ENCODE measurements at places on chromosomes 16 and 17.

DNA sequence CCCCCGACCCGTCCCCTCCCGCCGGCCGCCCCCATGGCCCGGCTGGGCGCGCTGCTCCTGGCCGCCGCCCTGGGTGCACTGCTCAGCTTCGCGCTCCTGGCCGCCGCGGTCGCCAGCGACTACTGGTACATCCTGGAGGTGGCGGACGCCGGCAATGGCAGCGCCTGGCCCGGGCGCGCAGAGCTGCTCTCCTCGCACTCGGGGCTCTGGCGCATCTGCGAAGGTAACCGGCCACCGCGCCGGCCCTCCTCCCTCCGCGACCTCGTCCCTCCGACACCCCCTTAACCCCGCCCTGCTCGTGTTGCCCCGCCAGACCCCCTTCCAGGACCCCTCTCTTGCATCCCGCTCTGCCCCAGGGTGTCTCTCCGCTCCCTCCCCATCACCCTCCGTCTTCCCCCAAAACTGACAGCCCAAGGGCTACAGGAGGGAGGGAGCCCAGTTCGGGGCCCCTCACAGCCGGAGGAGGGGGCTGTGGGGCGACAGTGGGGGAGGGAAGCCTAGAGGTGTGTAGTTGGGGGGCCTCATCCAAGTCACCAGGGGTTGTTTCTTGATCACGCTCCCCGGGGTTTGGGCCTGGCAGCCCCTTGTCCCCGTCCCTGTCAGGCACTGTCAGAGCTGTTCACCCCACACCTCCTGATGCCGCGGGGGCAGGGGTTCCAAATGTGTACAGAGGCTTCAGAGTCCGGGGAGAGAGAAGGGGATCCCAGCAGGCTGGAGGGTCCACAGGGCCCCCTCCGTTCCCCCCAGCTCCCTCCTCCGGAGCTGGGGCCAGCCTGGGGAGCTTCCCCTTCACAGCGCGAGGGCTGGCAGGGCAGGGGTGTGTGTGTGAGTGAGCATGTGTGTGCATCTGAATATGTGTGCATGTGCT, 794 bp downstream of the TMEM235 start:
- no peak for DNase-seq

GRCh38 chr17:50072130-50072529, 16.2 kb downstream of the ITGA3 start:
- no peak for DNase-seq

DNA sequence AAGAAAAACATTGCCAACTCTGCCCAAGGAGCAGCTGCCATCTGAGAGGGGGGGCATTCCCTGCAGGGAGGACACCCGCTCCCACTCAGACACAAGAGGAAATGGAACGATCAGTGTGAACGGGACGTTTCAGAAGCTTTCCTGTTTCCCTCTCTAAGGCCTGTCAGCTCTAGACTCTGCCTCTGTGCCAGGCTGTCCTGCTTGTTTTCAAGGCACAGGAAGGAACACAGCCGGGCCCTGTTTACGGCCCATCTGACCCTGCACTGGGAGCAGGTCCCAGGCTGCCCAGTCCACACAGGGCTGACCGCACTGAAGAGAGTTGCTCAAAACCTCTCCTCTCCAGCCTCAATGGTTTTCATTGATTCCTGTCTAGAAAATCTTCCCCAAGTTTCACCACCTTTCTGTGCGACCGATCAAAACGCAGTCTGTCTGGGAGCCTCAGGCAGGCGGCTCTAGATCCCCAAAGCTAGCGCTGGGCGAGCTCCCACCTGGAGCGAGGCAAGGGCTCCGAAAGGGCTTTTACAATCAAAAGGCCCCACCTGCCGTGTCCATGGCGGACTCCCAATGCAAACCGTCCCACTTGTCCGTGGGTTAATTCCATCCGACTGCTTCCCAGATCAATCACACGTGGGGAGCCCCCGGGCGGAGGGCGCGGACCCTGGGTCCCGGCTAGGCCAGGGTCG, 1.5 kb downstream of the PIEZO1 start:
- DNase-seq: no peak

DNA sequence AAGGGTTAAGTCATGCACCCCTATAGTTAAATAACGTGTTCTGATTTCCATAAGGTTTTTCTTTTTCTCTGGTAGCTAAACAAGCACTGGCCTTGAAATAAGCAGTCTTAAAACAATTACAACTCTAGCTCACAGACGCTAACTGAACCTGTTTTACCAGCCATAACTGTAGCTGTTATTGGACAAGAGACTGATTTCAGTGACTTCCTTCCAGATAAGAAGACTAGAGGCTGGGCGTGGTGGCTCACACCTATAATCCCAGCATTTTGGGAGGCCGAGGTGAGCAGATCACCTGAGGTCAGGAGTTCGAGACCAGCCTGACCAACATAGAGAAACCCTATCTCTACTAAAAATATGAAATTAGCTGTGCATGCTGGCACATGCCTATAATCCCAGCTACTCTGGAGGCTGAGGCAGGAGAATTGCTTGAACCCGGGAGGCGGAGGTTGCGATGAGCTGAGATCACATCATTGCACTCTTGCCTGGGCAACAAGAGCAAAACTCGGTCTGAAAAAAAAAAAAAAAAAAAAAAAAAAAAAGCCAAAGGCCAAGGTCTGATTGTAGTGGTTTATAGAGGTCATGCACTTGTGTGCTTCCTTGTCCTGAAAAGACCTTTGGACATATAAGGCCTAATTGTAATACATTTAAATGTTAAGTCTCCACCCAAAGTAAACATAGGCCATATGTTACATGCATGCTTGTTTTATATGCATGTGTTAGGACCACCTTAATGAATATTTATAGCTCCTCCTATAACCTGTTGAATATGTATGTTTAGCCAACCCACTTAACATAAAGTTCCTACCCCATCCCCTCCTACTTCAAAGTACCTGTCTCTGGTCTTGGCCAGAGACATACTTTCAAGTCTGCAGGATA, 319.5 kb upstream of the CA10 start:
- DNase-seq: no peak

GRCh38 chr17:82810644-82811430, 29.0 kb downstream of the ZNF750 start:
- no peak for DNase-seq

- no peak for DNase-seq
These were observed 119.5 kb downstream of the AATF start for GRCh38 chr17:37068266-37068665.

DNA sequence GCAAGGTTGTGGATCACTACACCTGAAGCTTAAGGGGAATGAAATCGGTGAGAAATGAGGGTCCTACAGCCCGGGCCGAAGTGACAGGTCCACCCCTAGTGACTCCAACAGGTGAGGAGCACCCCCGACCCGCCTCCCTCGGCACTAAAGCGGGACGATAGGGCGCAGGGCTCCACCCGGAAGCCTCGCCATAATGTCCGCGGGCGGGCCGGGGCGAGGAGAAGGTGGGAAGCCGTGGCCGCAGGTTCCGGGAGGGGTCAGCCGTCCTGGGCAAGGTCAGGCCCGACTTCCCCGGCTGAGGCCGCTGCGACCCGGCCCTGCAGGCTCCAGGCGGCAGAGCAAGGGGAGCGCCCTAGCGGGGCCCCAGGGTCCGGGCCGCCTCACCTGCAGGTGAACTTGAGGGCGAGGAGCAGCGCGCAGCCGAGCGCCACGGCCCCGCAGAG, 543 bp downstream of the TXNDC11 start:
- no peak for DNase-seq

- DNase-seq: no peak
These were observed 38.1 kb downstream of the SOCS1 start for GRCh38 chr16:11217651-11218603.

DNA sequence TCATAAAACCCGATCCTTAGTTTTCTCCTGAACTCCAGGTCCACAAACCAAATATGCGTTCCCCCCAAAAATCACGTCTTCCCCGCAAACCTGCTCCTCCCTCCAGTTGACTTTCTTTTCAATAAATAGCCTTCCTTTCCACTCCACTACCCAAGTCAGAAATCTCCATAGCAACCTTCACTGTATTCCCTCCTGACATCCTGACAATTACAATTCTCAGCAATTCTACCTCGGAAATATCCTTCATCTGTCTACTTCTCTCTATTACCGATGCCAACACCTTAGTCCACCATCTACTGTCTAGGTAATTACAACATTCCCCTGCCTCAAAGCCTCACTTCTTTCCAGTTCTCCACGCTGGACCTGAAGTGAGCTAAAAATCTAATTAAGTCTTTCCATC, 50.7 kb downstream of the SMURF2 start:
- DNase-seq: no peak

- no peak for DNase-seq
These were observed 6.6 kb downstream of the CDC42EP4 start for GRCh38 chr17:73304971-73305812.

GRCh38 chr17:7308625-7309433, 1.4 kb downstream of the EIF5A start:
- peak; percentile 80 for DNase-seq

DNA sequence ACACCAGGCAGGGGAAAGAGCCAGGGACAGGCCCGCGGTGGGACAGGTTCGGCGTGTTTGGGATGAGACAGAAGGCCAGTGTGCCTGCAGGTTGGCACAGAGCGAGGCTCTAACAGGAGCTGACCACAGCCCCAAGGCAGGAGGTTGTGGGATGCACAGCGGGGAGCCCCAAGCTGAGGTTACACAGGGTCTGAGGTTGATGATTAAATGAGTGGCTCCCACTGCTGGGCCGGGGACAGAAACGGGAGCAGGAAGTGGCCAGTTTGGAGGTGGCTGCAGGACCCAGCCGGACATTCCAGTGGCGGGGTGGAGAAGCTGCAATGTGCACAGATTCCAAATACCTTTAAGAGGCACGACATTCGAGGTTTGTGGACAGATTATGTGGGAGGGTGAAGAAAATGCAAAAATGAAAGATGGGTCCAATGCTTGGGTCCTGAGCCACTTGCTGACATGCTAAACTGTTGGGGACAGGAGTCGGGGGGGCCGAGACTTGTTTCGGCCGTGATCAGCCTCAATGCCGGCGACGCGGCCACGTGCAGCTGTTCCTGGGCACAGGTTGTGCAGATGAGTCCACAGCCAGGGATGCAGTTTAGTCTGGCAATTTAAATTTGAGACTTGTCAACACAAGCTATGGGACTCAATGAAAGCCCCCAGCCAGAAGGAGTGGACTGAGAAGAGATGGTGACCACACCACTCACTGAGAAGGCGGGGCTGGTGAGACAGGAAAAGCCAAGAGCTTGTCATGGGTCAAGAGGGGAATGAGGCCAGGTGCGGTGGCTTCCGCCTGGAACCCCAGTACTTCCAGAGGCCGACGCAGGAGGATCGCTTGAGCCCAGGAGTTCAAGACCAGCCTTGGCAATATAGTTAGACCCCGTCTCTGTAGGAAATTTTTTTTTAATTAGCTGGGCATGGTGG, 8.7 kb downstream of the ENPP7 start:
- no peak for DNase-seq

- no peak for DNase-seq
These were observed 216.9 kb downstream of the HAPSTR1 start for GRCh38 chr16:9308356-9308801.

- DNase-seq: no peak
These were observed 10.1 kb downstream of the SLC16A5 start for GRCh38 chr17:75097865-75098264.

DNA sequence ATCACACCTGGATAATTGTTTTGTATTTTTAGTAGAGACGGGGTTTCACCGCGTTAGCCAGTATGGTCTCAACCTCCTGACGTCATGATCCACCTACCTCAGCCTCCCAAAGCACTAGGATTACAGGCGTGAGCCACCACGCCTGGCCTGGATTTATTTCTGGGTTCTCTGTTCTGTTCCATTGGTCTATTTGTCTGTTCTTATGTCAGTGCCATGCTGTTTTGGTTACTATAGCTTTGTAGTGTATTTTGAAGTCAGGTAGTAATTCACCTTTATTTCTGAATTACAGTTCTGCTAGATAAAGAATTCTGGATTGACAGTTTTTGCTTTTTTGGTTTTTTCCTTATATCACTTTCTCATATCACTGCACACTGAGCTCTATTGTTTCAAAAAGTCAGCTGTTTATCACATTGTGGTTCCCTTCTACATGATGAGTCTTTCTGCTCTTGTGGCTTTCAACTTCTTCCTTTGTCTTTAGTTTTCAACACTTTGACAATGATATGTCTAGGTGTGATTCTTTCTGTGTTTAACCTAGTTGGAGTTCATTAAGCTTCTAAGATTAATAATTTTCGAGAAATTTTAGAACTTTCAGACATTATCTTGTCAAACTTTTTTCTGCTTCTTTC, 98.2 kb downstream of the CA4 start:
- DNase-seq: no peak

- no peak for DNase-seq
These were observed 29.2 kb downstream of the TRIM25 start for GRCh38 chr17:56884483-56885311.

DNA sequence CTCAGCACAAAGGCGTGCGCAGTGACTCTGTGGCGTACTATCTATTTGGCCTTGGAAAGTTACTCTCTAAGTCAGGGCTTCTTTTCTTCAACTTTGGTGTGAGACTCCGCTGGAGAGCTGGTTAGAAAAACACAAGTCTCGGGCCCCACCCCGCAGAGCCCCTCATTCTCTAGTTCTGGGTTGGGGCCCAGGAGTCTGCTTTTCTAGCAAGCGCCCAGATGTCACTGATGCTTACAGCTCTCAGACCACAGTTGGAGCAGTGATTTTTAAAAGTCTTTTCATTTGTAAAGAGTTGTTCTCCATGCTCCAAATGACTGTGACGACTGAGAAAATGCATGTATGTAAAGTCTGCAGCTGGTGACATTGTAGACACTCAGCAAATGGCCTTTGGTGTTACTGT, 582.3 kb downstream of the WWOX start:
- no peak for DNase-seq

GRCh38 chr17:3770466-3770865, 30.5 kb downstream of the ITGAE start:
- no peak for DNase-seq

GRCh38 chr17:7587420-7588151, 2.3 kb downstream of the SOX15 start:
- DNase-seq: no peak

- no peak for DNase-seq
These were observed 16.0 kb downstream of the CCL16 start for GRCh38 chr17:35965272-35965671.

GRCh38 chr16:29007730-29008593, 23.1 kb downstream of the LAT start:
- DNase-seq: no peak

- DNase-seq: peak; percentile 58
These were observed at the start of gene TUBB3 for GRCh38 chr16:89922884-89923639. Gene TUBB3, plus strand, starts transcription at chr16:89923342. Its CDS starts 60 bp downstream, at chr16:89923402.

All from NCI-H1694 (cell line).